ENCODE measurements at places on chromosomes 1 and 21.

- DNase-seq, result no peak
These were observed 7.5 kb upstream of the SPRR4 start for GRCh38 chr1:152962876-152963415.

- DNase-seq, result no peak
These were observed 4.8 kb downstream of the ABCB10 start for GRCh38 chr1:229553621-229554130.

GRCh38 chr1:230073371-230074035, 6.5 kb downstream of the GALNT2 start:
- DNase-seq, result peak; percentile 91

DNA sequence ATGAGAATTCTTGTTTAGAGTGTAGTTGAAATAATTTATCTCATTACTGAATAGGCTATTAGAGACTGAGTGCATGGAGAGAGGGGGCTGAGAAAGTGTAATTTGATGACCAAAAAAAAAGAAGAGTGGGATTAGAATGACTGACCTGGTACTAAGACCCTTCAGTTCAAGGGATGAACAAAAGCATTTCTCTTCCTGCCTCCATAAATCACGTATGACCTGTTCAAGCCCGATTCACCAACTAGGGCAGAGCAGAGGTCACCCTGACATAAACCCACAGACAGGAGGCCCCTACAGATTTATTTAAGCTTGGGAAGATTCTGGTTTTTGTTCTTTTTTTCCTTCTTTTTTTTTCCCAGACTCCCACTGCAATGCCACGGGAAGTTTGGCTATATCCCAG, 123.7 kb upstream of the COP1 start:
- no peak for DNase-seq

- no peak for DNase-seq
These were observed 6.1 kb downstream of the KIF26B start for GRCh38 chr1:245160741-245161400.

GRCh38 chr1:17725811-17726582, 29.1 kb upstream of the ACTL8 start:
- no peak for DNase-seq

- DNase-seq, result peak; percentile 28
These were observed 5.6 kb upstream of the ZNF496 start for GRCh38 chr1:247337250-247337746.

GRCh38 chr21:23003951-23004350, 2005.7 kb downstream of the NCAM2 start:
- DNase-seq, result no peak

DNA sequence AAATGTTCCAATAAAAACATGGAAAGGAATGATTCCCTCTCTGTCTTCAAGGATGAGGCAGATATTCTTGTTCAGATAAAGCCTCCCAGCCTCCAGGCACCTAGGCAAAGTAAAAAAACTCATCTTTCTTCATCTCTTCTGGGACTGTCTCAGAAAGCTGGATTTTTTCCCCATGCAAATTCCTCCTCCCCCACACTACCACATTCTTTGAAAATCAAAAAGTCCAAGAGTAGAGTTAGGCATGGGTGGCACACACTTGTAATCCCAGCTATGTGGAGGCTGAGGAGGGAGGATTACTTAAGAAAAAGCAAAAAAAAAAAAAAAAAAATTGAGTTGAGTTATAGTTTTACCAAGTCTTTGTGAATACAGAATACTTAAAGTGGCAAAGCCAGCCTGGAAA, 82.8 kb downstream of the GLUL start:
- DNase-seq, result no peak

DNA sequence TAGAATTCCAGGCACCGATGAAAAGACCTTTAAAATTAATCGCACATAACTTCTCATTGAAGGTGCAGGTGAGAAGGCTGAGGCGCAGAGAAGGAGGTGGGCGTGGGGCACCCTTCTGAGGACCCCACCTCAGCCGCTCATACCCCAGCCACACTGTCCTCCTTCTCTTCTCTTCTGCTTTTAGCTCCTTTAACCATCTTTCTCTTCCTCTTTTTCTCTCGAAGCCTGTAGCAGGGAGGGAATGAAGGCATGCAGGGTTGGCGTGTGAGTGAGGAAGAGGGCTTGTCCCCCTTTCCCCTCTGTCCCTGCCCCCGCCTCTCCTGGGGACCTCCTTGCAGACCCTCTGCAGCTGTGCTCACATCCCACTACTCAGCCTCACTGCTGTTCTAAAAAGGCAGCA, 57.8 kb upstream of the CACNA1E start:
- no peak for DNase-seq

DNA sequence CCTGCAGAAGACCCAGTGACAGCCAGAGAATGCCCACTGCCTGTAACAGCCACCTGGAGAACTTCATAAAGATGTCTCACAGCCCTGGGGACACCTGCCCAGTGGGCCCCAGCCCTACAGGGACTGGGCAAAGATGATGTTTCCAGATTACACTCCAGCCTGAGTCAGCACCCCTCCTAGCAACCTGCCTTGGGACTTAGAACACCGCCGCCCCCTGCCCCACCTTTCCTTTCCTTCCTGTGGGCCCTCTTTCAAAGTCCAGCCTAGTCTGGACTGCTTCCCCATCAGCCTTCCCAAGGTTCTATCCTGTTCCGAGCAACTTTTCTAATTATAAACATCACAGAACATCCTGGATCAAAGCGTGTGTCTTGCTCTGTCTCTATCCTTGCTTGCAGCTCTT, 14.7 kb upstream of the PINK1 start:
- no peak for DNase-seq
